Jurkat, Clone E6-1 (cell line): ENCODE measurements at places on chromosomes 2 and 18.

GRCh38 chr2:233285921-233286320 is 21.7 kb upstream of the SAG start:
- no peak for DNase-seq

DNA sequence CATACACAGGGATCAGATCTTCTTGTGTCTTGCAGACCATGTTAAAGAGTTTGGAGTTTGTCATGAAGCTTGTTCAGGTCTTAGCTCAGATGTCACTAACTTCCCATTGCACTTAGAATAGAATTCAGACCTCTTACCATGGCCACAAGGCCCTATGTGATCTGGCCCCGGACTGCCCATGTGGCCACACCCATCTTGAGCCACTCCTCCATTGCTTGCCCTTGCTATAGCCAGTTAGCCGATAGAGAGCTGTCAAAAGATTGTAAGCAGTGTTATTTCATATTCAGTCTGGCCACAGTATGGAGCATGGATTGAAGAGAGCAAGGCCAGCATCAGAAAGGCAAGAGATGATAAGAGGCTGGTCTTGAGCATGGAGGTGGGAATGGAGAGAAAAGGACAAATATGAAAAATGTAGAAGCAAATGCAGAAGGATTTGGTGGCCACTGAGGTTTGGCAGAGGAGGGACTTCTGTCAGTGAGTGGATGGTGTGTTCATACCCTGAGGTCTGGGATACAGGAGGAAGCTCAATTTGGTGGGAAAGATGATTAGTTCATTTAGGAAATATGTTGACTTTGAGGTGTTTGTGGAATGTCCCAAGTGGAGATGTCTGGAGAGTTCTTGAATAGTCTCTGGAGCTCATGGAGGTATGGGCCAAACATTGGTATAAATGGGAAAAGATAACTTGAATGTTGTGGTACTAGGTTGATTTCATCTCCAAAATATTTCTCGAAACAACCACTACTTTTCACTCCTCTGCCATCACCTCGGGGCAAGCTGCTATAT is 10.6 kb downstream of the DGUOK start:
- no peak for DNase-seq

DNA sequence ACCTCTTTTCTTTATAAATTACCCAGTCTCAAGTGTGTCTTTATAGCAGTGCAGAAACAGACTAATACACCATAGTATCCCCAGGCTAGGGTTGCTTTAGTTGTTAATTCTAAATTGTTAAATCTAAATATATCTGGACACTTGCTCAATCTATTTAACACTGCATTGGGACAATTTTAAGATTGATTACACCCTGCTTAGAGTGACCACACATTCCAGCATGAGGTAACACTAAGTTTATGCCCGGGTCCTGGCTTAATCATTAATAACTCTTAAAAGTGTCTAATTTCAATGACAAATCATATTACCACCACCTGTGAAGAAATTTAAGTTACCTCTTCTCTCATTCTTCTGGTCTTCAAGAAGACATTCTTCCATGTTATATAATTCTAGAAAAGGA is 131.4 kb downstream of the ZNF385B start:
- no peak for DNase-seq

GRCh38 chr2:16650287-16651249 is 15.1 kb downstream of the CYRIA start:
- DNase-seq, result no peak

DNA sequence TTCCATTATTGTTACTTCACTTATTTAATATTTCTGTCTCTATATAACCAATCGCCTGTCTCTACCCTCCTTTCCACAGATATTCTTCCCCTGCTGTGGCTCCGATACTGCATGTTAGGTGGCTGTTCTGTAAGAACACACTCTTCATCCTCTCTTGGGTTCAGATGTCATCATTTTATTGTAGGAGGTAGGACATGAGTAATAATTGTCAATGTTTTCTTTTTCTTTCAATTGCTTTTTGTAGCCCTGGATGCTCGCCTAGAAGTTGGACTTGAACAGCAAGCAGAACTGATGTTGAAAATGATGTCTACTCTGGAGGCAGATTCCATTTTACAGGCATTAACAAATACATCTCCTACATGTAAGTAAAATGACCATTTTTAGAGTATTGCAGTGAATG is 128.6 kb downstream of the BIRC6 start:
- DNase-seq, result no peak

- no peak for DNase-seq
These were observed 242.4 kb downstream of the LPIN1 start for GRCh38 chr2:11988691-11989353.

DNA sequence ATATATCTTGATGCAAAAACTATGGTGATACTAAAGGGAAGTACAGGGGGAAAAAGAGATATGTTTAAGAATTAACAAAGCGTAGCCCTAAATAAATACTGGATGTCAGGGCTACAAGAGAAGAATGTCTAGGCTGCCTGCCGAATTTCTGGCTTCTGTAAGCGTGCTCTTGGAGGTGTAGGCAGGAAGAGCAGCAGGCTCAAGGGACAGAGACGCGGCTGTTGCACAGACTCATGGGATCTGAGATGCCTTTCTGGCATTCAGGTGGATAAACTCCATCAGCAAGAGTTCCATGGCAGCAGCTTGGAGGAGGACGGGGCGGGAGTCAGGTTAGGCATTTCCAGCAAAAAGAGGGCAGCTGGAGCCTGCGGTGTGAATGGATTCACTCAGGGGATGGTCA is 123.2 kb upstream of the TWIST2 start:
- DNase-seq, result no peak

- no peak for DNase-seq
These were observed 47.5 kb downstream of the NBEAL1 start for GRCh38 chr2:203062126-203062525.

DNA sequence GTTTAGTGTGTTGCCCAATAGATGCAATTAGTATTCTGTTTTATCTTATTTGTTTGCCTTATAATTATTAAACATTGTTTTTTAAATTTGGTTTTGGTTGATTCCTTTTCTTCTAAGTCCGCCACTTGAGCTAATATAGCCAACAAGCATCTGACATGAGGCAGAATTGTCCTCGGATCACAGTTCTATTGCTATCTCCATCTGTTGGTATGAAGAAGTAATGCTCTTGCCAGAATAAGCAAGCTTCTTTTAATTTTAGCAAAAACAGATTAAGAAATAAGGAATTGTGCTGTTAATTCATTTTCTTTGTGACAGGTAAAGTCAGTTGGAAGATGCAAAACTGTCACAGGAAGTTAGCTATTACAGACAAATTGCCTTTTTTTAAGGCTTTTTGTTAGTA is 54.3 kb downstream of the R3HDM1 start:
- DNase-seq, result peak; percentile 36

- no peak for DNase-seq
These were observed 82.9 kb downstream of the ACTR3 start for GRCh38 chr2:113972766-113973165.

DNA sequence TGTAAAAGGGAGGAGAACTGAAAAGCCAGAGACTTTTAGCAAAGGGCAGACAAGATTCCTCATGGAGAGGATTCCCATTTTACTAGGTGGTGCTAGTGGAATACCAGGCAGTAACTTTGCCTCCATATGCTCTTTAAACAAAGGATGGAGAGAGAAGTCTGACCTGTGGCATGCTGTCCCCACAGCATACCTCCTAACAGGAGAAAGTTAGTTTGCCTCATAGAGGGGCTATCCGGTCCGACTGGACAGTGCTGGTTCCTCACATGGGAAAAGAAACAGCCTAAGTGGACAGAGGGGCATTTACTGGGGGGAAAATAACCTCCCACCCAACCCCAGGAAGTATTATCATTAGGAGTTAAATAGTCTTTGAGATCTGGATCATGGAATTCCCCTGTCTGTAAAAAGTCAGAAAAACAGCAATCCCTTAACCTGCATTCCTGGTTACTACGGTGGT is 31.6 kb upstream of the GMCL1 start:
- DNase-seq, result no peak

- no peak for DNase-seq
These were observed 69.0 kb downstream of the ANKRD44 start for GRCh38 chr2:197241596-197241995.

- no peak for DNase-seq
These were observed 133.1 kb downstream of the SH3RF3 start for GRCh38 chr2:109261906-109262631.

DNA sequence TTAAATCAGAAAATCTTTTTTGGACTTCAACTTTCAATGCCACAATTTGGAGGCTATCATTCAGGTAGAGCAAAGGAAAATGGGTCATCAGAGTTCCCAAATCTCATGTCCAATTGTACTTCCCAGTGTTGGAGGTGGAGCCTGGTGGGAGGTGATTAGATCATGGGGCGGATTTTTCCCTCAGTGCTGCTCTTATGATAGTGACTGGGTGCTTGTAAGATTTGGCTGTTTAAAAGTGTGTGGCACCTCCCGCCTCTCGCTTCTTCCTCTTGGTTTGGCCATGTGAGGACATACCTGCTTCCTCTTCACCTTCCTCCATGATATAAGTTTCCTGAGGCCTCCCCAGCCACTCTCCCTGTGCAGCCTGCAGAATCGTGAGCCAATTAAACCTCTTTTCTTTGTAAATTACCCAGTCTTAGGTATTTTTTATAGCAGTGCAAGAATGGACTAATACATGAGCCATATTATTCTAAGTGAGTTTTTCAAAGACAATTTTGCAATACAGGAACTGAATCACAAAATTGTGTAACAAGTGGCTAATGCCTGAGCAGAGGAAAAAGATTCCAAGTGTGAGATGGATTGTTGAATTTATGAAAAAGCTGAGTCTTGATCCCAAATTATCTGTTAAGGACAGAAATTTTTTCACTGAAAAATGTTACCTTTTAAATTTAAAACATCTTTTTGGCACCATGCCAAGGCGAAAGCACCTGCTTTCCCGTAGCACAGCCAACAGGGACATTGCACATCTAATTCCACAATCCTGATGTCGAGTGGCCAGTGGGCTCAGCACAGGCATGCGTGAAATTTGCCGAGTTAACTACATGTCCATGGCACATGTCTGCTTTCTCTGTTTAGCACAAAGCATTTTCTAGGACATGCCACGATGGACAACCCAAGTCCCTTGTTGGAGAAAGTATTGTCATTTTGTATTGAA is 150.9 kb downstream of the COL6A3 start:
- no peak for DNase-seq
